Activated CD4-positive, alpha-beta T cell treated with anti-CD3 and anti-CD28 coated beads, Interleukin-2, Interleukin-6, amounts not matched to agents 100 ng/mL and 50 ng/mL, durations not matched to agents 16 hours and 8 hours (primary cell): ENCODE measurements at places on chromosomes 3 and 15.

DNA sequence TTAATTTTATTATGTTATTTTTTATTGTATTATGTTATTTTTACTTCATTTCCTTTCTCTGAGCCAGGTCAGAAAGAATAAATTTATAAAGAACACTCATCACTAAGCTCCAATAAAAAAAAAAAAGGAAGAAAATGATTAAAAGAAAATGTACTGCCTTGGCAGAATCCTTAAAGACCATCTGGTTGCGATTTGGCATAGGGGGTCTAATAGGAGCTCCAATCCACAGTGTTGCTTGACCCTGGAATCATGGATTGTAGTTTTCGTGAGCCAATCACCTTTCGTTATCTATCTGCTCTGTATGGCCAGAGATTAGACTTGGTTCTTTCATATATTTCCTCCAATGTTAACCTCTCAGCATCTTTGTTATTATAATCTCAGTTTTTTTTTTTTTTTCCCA is 421.8 kb upstream of the MCTP2 start:
- no peak for DNase-seq

DNA sequence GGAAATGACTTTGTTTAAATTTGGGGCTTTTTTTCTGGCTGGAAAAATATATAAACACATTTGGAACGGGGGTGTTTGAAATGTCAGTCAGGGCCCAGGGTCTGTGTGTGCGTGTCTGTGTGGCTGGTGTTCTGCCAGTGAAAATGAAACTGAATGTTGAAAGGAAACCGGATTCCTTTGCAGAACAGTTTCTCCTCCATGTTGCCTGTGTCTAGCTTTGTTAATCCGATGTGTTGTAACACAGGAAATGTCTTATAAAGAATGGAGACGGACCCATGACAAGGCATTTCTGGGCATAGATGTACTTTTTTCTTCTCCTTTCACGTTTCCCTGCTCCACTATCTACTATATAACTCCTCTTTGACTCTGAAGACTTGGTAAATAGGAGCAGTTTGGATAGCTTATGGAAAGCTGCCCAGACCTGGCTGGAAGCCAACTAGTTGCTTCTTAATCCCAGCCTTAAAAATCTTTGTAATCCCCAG is 2.8 kb downstream of the SQOR start:
- DNase-seq: peak; percentile 87

DNA sequence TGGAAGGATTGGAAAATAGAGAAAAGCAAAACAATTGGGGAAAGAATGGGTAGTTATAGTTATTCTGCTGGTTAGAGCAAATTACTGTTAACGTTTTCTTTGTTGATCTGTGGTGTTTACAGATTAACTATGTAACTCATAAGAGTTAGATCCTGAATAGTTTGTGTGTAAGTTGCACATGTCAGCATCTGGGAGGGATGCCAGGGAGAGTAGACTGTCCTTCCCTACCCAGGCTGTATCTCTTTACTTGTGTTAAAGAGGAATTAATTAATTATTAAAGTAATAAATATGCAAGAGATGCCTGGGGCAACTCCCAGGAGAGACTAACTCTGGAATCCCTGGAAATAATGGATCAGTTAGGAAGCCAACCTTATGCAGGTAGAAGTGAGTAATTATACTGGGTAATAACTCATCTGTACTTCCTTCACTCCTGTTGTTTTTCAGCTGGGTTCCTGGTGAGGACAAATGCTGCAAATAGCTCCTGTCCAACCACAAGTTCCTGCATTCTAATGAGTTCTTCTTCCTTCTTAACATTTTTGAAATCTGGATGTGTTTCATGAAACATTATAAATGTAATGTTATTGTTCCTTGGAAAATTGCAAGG is 18.9 kb downstream of the GHRL start:
- DNase-seq: no peak

DNA sequence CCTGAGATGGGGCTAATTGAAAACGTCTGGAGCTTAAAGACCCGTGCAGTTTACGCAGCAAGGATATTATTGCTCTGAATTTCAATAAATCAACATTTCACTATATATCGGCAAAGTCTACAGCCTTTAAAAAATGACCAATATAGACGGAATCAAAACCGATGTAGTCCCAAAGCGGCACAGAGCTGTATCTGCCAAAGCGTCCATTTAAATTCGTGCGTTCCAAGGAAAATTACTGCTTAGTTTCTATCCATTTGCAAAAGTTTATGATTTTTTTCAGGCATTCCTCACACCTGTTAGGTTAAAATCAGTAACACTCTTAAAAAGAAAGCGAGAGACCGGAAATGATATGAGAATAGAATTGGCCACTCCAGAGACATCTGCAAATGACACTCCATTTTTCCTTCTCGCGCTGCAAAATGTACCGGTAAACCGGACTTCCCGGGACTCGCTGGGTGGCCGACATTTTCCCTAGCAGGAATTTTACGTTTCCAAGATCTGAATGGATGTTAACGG is 777 bp upstream of the EIF4A2 start:
- DNase-seq: no peak

- no peak for DNase-seq
Measured at GRCh38 chr15:73818308-73818985, 54.9 kb upstream of the TBC1D21 start.
